ENCODE measurements at places on chromosomes 4 and X. TPM values are rescaled to one million over a fixed set of nuclear protein-coding genes. Genes with fewer than 3 reads are reported as not detected.

GRCh38 chr4:3034231-3034630 lies 40.1 kb downstream of the HTT-AS start:
- peaks cover 10% of the 10 kb centered on the region for H3K4me1 ChIP-seq
- no peak for DNase-seq
- H3K4me3 ChIP-seq, result no peak overlapping the region
- no peak overlapping the region for H3K27ac ChIP-seq
- H3K36me3 ChIP-seq, result no peaks in the 10 kb centered on the region
- H3K27me3 ChIP-seq, result no peaks in the 10 kb centered on the region

DNA sequence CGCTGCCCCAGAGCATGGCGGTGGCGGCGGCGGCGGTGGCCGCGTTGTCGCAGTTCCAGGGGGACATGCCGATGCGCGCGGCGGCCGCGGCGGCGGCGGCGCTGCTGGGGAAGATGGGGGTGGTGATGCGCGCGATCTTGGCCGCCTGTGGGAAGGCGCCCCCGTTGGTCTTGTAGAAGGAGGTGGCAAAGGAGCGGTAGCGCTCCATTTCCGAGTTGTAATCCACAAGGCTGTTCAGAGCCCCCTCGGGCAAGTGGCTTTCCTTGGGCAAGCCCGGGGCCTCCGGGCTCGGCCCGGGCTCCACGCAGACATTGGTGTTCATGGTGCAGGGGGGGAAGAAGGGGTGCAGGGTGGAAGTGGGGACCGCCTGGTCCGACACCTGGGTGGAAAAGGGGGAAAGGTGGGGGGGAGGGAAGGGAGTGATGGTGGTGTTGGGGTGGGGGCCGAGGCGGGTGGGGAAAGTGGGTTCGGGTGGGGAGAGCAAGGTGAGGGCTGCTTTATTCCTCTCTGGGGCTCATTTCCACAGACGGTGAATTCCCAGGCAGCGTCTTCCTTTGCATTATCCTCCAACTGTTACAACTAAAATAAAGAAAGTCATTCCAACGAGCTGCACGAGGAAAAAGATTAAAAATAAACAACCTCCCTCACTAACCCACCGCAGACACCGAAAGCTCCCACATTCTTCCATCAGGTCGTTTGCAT lies 3.1 kb downstream of the CXXC4 start:
- H3K27ac ChIP-seq, result peak overlapping the region; percentile 51
- no peaks in the 10 kb centered on the region for H3K36me3 ChIP-seq
- DNase-seq, result no peak
- peak overlapping the region; percentile 55 for H3K4me3 ChIP-seq

- H3K27me3 ChIP-seq, result peaks cover 12% of the 10 kb centered on the region
- no peak for DNase-seq
- H3K4me1 ChIP-seq, result peaks cover 5% of the 10 kb centered on the region
- H3K27ac ChIP-seq, result no peak overlapping the region
- no peaks in the 10 kb centered on the region for H3K36me3 ChIP-seq
- H3K4me3 ChIP-seq, result no peak overlapping the region
These were observed 2.3 kb downstream of the DUSP9 start for GRCh38 chrX:153649178-153649914.

TRPC3 gene
- total RNA-seq, result not detected

GRCh38 chr4:10035130-10035529 lies 13.8 kb upstream of the SLC2A9 start:
- no peaks in the 10 kb centered on the region for H3K36me3 ChIP-seq
- no peak for DNase-seq
- no peak overlapping the region for H3K4me3 ChIP-seq
- H3K27me3 ChIP-seq, result no peaks in the 10 kb centered on the region

C4orf54 gene
- not detected for total RNA-seq

XAGE1A gene
- total RNA-seq, result not detected

DNA sequence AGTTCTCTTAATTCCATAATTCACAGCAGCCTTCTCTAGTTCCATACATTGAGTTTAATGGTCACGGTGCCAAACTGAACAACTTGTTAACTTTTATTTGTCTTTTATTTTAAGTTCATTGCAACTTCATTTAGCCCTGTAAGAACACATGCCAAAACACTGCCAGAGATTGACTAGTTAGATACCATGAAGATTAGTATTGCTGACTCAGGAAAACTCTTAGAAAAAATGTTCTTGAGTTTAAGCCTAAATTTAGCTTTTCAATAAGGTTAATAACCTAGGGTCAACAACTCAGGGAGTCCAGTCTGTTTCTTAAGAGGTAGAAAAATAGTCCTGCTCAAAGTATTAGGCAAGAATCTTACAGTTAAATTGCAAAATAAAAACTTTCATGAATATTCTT lies 25.7 kb downstream of the SPANXN2 start:
- no peaks in the 10 kb centered on the region for H3K27me3 ChIP-seq
- no peak overlapping the region for H3K27ac ChIP-seq
- H3K4me3 ChIP-seq, result no peak overlapping the region
- H3K36me3 ChIP-seq, result no peaks in the 10 kb centered on the region

DNA sequence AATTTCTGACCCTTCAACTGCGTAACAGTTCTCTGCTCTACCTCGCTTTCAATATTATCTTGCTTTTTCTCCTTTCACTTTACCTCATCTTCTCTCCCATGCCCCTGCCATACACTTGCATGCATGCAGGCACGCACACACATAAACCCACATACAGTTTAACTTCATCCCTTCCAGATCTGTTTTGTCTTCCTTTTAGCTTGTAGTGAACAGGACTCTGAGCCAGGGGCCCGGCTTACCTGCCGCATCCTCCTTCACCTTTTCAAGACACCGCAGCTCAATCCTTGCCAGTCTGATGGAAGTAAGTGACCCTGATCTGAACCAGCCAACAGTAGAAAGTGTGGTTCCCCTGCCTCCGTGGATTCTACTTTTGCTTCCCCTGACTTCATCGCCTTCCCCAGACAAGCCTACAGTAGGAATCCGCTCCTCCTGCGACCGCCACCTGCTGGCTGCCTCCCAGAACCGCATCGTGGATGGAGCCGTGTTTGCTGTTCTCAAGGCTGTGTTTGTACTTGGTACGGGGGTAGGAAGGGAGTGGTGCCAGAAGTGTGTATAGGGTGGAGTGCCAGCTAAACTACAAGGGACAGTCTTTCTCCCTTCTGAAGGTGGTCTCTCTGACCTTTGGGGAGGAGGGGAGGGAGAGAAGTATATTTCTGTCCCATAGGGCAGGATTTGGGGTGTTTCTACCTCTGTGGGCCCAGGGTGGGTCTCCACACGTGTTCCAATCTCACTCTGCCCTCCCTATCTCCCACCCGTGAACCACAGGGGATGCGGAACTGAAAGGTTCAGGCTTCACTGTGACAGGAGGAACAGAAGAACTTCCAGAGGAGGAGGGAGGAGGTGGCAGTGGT lies 10.7 kb downstream of the MED12 start:
- no peak overlapping the region for H3K27ac ChIP-seq
- no peak overlapping the region for H3K4me3 ChIP-seq
- H3K36me3 ChIP-seq, result peaks cover 3% of the 10 kb centered on the region
- H3K27me3 ChIP-seq, result no peaks in the 10 kb centered on the region
- no peaks in the 10 kb centered on the region for H3K4me1 ChIP-seq

- H3K27me3 ChIP-seq, result no peaks in the 10 kb centered on the region
- H3K27ac ChIP-seq, result no peak overlapping the region
- no peaks in the 10 kb centered on the region for H3K4me1 ChIP-seq
- H3K4me3 ChIP-seq, result no peak overlapping the region
These were observed 200.6 kb upstream of the KLF3 start for GRCh38 chr4:38463268-38463958.

DNA sequence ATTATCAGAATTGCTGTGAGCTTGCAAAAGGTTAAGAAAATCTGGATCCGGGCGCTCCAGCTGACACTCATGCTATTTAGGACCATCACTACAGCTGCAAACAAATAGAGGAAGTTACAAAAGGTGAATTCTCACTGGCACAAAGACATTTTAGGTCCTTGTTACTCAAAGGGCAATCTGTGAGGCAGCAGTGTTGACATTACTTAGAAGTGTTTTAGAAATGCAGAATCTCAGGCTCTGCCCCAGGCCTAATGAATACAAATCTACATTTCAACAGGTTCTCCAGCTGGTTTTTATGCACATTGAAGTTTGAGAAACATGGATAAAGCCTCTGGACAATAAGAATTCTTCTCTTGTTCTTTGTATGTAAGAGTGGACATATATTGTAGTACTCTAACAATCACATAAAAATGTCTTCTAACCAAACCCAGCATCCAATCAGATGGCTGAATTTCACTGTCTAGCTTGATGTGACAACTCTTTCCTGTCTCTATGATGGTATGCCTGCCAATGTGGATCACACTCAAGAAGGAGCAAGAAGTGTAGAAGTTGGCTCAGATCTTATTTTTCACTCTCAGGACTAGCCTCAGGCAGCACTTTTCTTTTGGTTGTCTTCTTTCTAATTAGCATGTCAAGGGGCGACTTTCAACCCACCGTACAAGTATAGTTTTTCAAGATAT lies 18.8 kb downstream of the SLC7A11 start:
- no peaks in the 10 kb centered on the region for H3K27me3 ChIP-seq
- no peak overlapping the region for H3K4me3 ChIP-seq
- no peak overlapping the region for H3K27ac ChIP-seq
- no peak for DNase-seq

GRCh38 chr4:121227341-121227792 lies 63.2 kb upstream of the TNIP3 start:
- H3K27me3 ChIP-seq, result no peaks in the 10 kb centered on the region
- no peaks in the 10 kb centered on the region for H3K4me1 ChIP-seq
- no peak overlapping the region for H3K4me3 ChIP-seq

DNA sequence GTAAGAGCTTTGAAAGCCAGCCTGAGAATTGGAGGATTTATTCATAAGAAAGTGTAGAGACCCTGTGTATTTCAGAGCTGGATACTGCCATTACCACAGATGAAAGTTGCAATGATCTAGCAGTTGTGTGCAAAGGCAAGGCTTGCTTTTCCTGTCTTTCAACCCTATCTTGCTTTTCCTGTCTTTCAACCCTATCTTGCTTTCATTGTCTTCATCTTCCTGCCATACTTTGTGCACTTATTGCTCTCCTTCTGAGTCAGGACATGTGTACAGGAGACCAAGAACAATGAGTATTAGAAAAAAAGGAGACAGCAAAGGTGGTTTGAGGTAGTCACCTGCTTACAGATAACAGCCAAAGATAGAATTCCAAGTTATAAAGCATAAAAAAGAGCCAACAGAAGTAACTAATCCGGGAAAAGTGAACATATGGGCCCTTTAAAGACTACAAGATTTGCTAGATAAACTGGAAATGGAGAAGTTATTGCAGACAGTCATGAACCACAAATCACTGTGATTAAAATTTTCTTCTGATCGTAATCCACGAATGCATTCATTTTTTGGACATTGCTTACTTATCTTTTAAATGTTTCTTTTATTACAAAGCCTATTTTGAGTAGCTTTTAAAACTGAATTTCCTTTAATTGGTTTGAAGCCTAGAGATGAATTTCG lies 17.2 kb downstream of the C1QTNF7 start:
- no peak overlapping the region for H3K4me3 ChIP-seq
- peaks cover 19% of the 10 kb centered on the region for H3K4me1 ChIP-seq
- no peak for DNase-seq
- no peaks in the 10 kb centered on the region for H3K27me3 ChIP-seq

DNA sequence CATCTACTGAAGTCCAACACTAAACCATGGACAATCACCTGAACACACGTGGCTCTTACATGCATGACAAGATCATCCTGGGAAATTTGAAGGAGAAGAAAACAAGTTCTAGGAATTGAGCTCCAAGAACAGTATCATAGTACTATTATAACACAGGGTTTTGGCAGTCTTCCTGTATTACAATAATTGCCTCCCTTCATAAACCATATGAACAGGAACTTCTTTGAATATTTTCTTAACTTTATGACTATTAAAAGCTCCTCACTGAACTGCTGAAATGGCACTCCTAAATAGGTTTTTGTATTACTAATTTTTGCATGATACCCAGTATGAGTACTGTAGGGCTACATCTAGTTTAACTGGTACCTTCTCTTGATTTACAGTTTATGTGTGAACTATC lies 130.0 kb downstream of the ZAR1 start:
- H3K36me3 ChIP-seq, result peaks cover 60% of the 10 kb centered on the region
- H3K27me3 ChIP-seq, result no peaks in the 10 kb centered on the region
- no peak overlapping the region for H3K4me3 ChIP-seq
- no peak for DNase-seq
- peaks cover 7% of the 10 kb centered on the region for H3K4me1 ChIP-seq

DNA sequence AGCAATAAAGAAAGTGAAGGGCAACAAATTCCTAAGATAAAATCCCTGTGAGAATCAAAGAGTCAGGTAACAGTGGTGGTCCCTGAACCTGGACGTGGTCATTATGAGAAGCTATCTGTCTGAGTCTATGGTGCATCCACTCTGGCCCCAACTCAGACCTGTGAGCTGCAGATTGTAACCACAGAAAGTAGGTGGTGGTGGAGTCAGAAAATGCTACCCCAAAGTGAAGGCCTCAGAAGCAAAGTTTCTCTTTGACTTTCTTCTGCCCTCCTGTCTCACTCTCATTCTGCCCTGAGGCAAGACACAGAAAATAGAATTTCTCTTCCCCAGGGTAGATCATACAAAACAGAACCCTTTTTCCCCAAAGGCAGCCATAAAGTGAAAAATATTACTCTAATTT lies 84.1 kb upstream of the NEIL3 start:
- H3K4me1 ChIP-seq, result no peaks in the 10 kb centered on the region
- H3K4me3 ChIP-seq, result no peak overlapping the region
- no peaks in the 10 kb centered on the region for H3K36me3 ChIP-seq
- H3K27me3 ChIP-seq, result no peaks in the 10 kb centered on the region
- H3K27ac ChIP-seq, result no peak overlapping the region

DNA sequence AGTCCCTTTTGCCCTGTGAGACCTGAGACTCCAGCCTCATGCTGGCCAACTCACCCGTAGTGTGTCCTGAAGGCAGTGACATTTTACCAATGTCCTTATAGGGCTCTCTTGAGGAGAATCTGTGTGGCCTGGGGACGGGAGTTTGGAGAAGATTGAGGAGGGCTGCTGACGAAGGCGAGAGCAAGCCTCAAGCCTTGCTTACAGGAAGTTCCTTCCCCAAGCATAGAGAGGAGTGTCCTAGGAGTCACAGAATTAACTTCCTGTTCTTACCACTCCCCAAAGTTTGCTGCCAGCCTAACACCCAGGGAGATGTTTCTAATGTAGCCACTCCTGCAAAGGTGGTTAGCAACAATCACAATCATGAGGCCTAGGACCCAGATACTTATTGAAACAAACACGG lies at the start of gene NXF3:
TSS of gene NXF3 (minus strand) at position 202 of the 400 bp plus-strand sequence. CDS start at position 82, 120 bp downstream.
- H3K4me3 ChIP-seq, result no peak within 1 kb of the TSS
- no peak for DNase-seq
- H3K27me3 ChIP-seq, result no peaks in the 10 kb centered on the region
- H3K27ac ChIP-seq, result no peak within 1 kb of the TSS
- H3K36me3 ChIP-seq, result no peaks in the 10 kb centered on the region
- no peaks in the 10 kb centered on the region for H3K4me1 ChIP-seq

EREG gene
- 12.6 TPM for total RNA-seq

COPS4 gene
- 44.5 TPM for total RNA-seq

GRCh38 chrX:4655743-4656142 lies 942.3 kb upstream of the PRKX start:
- DNase-seq, result no peak
- no peaks in the 10 kb centered on the region for H3K27me3 ChIP-seq
- no peaks in the 10 kb centered on the region for H3K36me3 ChIP-seq

MAGEA3 gene
- total RNA-seq, result not detected

DNA sequence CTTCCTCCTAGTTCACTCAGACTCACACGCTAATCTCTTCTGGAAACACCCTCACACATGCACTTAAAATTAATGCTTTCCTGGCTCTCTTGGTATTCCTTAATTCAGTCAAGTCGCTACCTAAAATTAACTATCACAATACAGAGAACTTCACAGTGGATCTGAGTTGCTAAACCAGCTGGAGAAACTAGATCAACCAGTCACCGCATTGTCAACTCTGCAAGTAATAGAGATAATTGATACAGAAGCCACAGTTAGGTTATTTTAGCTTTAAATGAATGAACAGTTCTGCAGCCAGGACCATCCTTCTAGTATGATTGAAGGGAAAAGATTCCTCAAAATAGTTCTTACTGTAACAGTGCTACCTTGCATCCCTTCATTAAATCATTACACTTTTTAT lies 6.0 kb upstream of the TBC1D9 start:
- peaks cover 4% of the 10 kb centered on the region for H3K4me1 ChIP-seq
- H3K27ac ChIP-seq, result no peak overlapping the region
- no peaks in the 10 kb centered on the region for H3K36me3 ChIP-seq

Measured in esophagus squamous epithelium (tissue), 5 donors.